Left renal pelvis (tissue), 4 donors: ENCODE measurements at places on chromosomes 7 and 10. TPM values are rescaled to one million over a fixed set of nuclear protein-coding genes. Genes with fewer than 3 reads are reported as not detected.

DNA sequence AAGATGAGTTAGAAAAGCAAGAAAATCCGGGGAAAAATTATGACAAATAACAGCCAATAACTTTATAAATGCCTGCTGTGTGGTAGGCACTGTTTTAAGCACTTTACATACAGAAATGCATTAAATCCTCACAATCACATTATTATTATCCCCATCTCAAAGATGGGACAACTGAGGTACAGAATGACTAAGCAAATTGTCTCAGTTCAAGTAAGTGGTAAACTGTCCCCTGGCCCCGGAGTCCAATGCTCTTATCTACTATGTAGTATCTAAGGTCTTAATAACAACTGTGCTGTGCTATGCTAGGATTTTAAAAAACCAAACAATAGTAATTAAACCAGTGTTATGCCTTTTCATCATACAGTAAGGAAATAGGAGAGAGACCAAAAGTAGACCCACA, 105.6 kb downstream of the RTKN2 start:
- DNase-seq: no peak

DNA sequence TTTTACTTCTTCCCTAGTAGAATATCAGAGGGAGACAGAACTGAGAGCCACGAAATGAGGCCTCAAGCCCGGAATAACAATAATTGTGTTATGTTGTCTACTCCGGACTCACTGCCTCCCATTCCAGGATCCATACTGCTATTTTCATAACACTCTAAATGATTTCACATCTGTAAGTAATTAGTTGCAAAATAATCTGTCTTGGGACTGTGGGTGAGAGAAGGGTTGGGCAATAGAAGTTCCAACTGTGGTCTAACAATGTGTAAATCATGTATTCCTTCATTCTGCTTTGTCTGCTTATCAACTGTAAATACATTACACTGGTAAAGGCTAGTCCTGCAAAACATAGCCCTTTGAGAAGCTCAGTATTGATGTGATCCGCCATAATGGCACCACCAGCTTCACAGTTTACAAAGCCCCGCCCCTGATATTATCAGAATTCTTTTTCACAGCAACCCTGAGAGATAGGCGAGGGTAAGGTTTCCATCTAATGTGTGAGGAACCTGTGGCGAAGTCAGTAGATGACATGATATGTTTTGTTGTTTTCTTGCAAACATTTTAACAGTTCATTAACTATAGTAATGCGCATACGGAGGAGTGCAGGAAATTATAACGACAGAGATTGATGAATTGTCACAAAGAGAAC, 265.7 kb upstream of the BMPER start:
- DNase-seq: no peak

GPR37 gene
- 5.9 TPM for polyA plus RNA-seq

DNA sequence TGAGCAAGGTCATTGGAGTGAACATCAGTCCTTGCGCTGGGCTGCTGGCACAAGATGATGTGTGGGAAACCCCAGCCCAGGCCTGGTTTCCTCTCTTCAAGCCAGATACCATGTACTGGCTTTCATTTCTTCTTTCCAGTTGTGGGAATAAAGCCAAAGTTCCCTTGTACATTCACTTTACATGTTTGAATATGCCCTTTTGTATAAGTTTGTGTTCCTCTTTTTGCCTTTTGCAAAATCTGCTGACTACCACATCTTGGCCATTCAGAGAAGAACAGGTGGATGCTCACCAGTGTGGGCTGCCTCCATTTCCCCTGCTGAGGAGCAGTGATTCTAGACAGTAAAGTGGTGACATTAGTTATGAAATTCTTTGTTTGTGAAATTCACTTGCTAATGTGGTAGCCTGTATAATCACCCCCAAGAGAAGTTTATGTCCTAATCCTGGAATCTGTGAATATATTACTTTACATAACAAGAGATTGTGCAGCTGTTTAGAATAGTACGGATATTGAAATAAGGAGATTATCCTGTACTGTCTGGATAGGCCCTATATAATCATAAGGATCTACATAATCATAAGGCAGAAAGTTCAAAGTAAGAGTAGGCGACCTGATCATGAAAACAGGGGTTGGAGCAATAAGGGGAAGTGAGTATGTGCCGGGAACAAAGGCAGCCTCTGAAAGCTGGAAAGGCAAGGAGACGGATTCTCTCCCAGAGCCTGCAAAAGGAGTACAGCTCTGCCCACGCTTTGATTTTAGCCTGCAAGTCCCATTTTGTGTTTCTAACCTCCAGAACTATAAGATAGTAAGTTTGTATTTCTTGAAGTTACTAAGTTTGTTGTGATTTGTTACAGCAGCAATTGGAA, 18.8 kb upstream of the AOAH start:
- DNase-seq: no peak

- DNase-seq: no peak
These were observed 313.4 kb downstream of the CXCL12 start for GRCh38 chr10:44071479-44071878.

DNA sequence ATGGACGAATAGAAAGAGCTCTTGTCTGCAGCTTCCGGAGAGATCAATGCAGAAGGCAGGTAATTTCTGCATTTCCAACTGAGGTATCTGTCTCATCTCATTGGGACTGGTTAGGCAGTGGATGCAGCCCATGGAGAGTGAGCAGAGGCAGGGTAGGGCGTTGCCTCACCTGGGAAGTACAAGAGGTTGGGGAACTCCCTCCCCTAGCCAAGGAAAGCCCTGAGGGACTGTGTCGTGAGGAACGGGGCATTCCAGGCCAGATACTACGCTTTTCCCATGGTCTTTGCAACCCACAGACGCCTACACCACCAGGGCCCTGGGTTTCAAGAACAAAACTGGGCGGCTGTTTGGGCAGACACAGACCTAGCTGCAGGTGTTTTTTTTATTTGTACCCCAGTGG, 186.3 kb downstream of the ETV1 start:
- DNase-seq: no peak

GRCh38 chr7:66668677-66669076, 40.0 kb downstream of the KCTD7 start:
- DNase-seq: no peak

FOXP2 gene
- 10.9 TPM for polyA plus RNA-seq

GRCh38 chr7:3899559-3899991, 598.5 kb downstream of the SDK1 start:
- DNase-seq: no peak
